ENCODE measurements at places on chromosomes 11 and 22.

- no peak for DNase-seq
Observed at GRCh38 chr11:72179804-72180396, 12.0 kb upstream of the FOLR1 start.

DNA sequence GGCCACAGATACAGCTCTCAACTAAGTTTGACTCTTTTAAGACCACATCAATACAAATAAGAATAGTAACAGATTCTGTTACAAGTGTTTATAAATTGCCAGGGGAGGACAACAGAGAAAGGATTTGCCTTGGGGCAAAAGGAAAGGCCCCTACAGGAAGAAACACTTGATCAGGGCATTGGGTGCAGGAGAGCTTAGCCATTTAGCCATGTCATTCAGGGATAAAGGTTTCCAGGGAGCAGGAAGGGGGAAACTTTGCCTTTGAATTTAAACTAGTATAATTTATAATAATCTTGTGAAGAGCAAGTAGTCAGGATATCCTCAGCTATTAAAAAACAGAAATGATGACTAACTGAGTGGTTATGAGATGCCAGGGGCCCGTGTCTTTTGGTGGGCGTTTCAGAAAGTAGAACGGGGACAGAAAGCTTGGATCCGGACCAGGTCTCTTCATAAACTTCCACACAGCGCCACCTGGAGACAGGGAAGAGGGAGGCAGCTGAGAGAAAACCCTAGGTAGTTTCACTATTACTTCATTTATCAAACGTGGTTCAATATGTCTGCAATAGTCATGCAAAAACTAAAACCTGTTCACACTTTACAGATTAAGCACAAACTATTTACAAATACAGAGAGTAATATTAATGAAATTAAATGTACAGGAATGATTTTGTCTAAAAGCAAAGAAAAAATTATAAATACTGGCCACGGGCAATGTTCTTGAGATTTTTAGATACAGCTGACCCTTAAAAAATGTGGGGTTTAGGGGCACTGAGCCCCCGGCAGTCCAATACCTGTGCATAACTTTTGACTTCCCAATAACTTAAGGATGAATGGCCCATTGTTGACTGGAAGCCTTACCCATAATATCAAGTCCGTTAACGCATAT is 11.0 kb upstream of the SLC5A4 start:
- DNase-seq: peak; percentile 70

DNA sequence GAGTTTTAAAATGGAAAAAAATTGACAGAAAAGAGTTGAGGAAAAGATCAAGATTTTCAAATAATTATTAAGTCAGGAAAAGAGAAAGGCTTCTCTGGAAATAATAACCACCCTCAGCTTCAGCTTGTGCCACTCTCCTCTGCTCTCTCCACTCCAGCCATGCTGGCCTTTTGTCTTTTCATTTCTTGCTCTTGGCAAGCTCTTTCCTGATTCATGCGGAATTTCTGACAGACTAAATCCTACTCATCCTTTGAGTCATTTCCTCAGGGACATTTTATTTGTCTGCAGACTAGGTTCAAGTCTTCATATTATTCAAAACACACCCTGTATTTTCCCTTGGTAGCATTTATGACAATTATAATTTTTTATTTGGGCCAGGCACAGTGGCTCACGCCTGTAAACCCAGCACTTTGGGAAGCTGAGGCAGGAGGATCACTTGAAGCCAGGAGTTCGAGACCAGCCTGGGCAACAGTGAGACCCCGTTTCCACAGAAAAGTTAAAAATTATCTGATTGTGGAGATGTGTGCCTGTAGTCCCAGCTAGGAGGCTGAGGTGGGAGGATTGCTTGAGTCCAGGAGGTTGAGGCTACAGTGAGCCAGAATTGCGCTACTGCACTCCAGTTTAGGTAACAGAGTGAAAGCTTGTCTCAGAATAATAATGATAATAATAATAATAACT is 7.8 kb upstream of the P4HA3 start:
- no peak for DNase-seq

DNA sequence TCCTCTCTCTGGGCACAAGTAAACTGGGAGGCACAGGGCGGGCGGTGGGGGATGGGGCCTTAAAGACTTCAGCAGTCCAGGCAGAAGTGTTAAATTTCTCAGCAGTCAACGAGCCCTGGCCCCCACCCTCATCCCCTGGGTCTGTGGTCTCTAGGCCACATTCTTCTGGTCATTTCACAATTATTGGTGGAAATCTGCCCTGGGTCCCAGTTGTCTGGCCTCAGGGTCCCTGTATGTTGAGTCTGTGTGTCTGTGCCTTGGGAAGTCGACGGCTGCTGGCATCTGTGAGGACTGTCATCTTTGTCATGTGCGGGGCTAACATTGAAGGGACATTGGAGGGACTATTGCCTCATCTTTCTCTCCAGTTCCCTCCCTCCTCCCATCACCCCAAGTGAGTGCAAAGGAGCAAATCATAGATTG is 1.7 kb downstream of the TSPAN18 start:
- no peak for DNase-seq

GRCh38 chr11:131561501-131561900 is 191.1 kb downstream of the NTM start:
- DNase-seq: no peak

DNA sequence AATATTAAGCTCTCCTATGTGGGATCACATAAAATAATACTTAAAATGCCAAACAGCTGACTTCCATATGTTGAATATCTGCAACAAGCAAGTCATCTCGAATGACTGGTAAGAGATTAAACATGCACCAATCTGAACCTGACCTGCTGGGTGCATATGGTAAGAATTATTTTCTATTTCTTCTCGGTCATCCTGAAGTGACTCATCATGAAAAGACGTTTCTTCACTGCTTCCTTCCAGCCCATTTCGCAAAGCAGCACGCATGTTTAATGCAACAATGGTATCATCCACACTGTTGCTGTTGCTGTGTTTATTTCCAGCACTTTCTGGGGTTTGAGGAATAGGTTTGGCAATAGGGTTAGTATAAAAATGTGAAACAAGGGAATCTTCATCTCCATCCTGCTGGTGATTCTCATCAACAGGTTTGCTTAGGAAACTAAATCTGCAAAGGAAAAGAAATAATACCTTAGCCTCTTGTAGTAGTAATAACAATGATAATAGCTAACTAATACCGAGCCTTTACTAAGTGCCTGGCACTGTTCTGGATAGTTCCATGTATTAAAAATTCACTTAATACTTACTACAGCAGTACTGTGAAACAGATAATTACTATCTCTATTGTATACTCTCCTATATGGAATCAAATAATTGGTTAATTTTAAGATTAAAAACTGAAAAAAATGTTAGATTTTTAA is 52.0 kb upstream of the CHRNA10 start:
- DNase-seq: peak; percentile 15

DNA sequence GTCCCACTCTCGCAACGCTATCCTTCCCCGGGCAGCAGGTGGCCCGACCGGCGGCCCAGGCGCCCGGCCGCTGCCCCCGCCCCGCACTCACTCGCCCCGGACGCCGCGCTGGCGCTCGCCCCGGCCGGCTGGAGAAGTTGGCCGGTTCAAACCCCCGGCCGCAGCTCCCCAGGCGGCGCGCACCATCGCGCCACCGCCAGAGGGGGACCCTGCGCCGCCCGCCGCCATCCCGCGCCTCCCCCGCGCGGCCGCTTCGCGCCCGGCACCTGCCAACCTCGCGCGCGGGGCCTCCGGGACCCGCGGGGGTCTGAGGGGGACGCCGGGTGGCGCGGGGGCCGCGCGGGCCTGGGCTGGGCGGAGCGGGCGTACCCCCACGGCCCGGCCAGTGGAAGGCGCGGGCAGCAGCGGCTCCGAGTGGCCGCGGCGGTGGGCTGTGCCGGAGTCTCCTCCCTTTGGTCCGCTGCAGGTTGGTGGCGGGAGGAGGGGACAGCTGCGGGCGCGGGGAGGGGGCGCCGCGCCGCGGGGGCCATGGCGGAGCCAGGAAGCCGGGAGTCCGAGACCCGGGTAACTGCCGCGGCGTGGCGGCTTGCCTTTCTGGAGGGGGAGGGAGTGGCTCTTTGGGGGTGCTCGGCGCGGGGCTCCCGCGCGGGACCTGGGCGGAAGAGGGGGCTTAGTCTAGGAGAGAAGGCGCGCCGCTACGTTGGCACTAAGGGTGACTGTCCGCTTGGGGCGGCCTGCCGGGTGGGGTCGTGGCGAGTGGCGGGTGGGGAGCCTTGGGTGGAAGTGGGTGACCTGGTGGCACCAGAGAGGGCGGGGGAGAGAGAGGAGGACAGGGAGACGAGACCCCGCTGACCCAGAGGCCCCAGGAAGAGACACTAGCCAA is at the start of the genes MPST and TST:
Gene MPST, plus strand, starts transcription at position 434 of the 883 bp plus-strand sequence. Its CDS starts 95 bp downstream, at position 529.
Gene TST, minus strand, starts transcription at position 139 of the 883 bp plus-strand sequence. CDS start 715 bp downstream, outside the sequence.
- DNase-seq: peak; percentile 50

- no peak for DNase-seq
Observed at GRCh38 chr11:125165843-125166763, 1.6 kb downstream of the PKNOX2 start.

DNA sequence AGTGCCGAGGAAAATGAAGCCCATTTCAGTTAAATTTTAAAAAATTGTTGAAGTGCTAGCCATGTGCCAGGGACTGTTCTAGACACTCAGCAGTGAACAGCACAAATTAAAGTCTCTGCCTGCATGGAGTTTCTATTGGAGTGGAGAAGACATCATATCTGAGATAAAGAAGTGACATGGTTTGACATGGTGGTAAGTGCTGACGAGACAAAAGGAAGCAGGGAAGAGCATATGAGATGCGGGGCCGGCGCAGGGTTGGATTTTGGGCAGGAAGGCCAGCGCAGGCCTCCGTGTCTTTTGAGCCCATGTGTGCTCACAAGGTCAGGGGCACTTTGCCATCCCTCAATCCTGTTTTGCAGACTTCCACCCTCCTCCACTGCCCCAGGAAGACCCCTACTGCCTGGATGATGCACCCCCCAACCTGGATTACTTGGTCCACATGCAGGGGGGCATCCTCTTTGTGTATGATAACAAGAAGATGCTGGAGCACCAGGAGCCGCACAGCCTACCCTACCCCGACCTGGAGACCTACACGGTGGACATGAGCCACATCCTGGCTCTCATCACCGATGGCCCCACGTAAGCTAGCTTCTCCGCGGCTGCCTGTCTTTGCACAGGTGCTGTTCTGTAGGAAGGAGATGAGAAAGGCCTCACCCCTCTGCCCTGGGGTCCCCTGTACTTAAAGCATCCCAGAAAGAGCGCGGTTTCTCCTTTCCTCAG is 29.6 kb downstream of the AMPD3 start:
- DNase-seq: no peak

DNA sequence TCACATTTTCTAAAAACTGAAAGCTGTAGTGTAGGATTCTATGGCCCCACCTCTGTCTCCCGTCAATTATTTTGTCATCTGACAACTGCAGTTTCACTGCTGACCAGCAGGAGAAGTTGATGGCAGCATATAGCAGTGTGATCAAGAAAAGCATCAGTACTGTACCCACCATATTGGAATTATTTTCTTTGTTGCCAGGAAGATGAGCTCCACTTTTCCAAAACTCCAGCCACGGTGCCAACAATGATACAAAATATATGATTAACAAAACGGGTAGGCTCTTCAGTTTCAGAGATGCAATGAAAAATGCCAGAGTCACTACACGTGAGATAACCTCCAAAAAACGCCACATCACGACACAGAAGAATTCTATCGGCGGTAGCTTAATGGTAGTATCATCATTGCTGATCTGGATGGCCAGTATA is 41.3 kb downstream of the XKR3 start:
- DNase-seq: peak; percentile 11

DNA sequence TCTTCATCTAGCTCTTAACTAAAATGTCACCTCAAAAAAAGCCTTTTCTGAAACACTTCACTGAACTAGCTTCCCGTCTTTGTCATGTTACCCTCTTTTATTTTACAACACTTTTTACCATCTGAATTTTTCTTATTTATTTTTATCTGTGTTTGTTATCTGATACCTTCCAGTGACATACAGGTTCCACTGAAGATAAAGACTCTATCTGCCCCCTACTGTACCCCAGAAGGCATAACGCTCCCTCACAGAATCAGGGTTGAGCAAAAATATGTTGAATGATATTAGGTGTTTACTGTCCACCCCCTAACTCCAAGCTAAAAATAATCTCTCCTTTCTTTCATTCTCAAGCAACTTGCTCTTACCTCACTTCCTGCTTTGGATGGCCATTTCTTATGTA is 654.2 kb downstream of the NELL1 start:
- DNase-seq: no peak

DNA sequence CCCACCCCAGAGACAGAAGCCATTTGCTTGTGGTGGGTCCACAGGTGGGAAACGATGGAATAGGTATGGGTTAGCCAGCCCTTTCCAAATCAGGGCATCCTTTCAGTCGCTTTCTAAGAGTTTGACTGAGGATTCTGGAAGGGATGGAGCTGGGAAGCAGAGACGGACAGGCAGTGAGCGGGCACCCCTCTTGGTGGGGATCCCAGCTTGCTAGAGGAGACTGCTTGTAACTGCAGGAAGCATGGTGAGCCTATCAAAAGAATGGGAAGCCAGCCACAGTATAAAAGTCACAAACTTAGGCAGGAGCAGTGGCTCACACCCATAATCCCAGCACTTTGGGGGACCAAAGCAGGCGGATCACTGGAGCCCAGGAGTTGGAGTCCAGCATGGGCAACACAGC is 6.1 kb upstream of the PDGFB start:
- no peak for DNase-seq

- no peak for DNase-seq
Observed at GRCh38 chr11:19800714-19801519, 88.3 kb downstream of the NAV2 start.

DNA sequence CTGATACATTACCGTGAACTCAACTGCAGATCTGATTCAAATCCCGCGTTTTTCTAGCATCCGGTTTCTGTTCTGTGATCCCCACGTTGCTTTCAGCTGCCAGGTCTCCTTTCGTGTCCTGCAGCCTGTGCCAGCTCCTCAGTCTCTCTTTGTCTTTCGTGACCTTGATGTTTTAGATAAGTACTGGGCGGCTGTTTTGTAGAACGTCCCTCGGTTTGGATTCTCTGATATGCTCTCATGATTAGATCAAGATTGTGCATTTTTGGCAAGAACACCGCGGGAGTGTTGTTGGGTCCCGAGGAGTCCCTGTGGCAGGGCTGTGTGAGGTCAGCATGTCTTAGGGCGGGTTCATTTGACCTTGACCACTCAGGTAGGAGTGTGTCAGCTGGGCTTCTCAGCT is 38.6 kb downstream of the KCNQ1 start:
- no peak for DNase-seq

GRCh38 chr11:15118431-15118830 is 3.7 kb downstream of the INSC start:
- peak; percentile 58 for DNase-seq

- peak; percentile 57 for DNase-seq
Observed at GRCh38 chr11:18468961-18469360, 13.3 kb downstream of the LDHAL6A start.

DNA sequence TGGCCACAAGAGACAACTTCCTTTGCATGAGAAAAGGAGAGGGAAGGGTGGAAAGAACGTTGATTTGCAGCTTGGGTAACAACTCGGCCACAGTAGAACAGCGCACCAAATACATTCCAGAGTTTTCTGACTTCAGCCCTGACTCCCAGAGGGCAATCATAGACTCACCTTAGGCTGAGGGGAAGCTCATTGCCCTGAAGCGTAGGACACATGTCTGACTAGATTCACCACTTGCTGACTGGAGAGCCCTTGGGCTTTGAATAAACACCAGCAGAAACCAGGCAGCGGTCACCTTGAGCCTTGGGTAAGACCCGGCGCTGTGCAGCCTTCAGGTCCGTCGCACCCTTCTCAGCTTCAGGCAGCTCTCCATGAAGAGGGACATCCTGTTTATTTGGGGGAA is 151.8 kb upstream of the GRIA4 start:
- DNase-seq: no peak

- no peak for DNase-seq
Observed at GRCh38 chr11:19935507-19935906, 222.9 kb downstream of the NAV2 start.
